HT-29 (cell line): ENCODE measurements at places on chromosomes 12 and 14.

DNA sequence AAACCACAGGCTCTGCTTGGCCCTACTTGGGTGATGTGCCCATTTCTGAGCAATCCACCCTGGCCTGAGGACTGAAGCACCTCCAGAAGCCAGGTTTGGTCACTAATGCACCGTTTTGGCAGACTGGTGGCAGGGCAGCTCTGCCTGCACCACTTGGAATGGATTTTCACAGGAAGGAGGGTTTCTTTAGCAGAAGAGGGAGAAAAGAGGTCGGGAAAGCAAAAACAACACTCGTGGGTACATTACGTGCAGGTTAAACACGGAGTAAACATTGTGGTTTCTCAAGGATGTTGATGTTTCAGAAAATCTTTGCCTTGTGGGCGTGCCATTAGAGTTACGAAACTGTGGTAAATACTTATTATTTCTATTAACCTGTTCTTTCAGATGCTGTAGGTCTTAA lies 70.8 kb downstream of the KCNA5 start:
- DNase-seq, result no peak

- no peak for DNase-seq
Measured at GRCh38 chr14:67199016-67199415, 9.8 kb downstream of the GARIN2 start.

DNA sequence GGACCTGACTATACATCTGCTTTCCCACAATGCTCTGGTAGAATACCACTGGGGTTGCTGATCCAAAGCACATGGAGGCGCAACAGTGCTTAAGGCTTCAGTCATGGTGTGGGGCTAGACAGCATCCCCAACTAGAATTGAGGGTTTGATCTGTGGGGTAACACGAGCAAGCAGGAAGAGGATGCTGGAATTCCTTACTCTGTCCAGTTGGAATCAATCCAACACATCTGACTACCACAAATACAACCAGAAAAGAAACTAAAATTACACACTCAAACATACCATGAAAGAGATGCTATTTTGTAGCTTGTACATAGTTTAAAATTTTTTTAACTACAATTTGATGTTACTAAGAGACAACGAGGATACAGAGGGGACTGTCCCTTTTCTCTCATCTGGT lies 40.4 kb upstream of the GTF2A1 start:
- no peak for DNase-seq

DNA sequence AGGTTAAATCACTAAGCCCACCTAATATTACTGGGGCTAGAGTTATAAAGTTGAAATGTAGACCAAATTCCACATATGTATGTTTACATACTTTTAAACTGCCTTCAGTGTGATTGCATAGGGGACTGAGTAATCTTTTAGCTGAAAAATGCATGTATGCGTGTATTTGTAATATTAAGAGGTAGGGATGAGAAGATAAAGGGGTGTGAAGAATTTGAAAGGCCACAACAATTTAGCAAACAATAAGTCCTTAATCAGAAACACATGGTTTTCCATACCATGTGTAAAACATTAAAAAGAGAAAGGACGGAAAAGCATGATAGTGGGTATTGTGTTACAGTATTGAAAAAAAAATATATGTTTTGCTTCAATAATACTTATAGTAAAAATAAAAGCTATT lies 919.9 kb upstream of the FLRT2 start:
- no peak for DNase-seq

DNA sequence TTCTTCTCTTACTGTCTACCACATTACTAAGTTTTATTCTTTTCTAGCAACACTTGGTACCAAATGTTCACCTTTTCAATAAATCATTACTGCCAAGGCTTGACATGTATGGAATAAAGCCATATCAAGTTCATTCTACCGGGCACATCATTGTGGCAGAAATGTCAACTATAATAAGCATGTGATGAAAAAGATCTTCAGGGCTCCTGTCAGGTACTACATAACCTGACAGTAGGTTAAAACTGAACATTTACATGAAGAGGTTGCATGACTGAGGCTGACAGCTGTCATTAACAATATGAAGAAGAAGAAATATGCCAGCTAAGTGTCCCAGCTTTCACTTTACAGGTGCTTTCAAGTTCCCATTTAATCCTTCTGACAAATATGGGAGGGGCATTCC lies 178.9 kb downstream of the KCNH5 start:
- no peak for DNase-seq

DNA sequence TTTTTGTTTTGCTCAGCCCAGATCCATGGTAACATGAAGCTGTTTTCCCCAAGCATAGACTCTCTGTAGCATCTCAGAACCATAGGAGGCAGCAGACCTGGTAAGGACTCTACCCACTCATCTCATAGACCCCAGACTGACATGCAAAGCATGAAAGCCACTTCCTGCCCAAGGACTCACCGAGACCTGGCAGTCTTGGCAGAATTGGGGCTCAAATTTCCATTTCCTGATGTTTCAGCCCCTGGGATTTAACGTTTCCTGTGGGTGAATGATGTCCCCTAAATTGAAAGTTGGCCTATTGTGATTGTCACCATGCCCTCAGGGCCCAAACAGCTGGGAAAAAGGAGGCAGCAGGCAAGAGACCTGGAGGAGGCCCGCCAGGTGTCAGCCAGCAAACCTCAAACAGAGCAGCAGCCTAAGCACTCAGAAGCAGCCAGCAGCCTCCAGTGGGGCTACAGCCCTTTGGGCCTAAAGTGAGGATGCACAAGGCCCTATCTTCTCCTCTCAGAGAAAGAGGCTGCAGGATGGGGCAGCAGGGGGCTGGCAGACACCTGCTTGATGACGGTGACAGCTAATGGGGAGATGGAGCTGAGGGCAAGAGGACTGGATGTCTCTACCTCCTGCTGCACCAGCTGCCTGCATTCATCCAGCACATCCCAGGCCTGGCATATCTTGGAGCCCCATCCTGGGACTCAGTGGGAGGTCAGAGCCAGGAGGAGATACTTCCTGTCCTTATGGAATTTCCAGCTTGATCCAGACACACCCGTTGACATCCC lies 8.5 kb downstream of the KRT85 start:
- DNase-seq, result no peak

DNA sequence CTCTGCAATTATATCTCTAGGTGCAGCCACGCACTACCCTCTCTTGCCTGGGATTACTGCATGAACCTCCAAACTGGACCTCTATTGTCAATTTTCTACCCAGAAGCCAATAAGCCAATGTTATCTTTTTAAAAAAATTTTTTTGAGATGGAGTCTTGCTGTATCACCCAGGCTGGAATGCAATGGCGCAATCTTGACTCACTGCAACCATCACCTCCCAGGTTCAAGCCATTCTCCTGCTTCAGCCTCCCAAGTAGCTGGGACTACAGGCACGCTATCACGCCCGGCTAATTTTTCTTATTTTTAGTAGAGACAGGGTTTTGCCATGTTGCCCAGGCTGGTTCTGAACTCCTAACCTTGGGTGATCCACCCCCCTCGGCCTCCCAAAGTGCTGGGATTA lies 11.2 kb upstream of the PXN start:
- DNase-seq, result no peak

- DNase-seq, result no peak
Measured at GRCh38 chr12:105355752-105356151, 25.3 kb downstream of the C12orf75 start.

DNA sequence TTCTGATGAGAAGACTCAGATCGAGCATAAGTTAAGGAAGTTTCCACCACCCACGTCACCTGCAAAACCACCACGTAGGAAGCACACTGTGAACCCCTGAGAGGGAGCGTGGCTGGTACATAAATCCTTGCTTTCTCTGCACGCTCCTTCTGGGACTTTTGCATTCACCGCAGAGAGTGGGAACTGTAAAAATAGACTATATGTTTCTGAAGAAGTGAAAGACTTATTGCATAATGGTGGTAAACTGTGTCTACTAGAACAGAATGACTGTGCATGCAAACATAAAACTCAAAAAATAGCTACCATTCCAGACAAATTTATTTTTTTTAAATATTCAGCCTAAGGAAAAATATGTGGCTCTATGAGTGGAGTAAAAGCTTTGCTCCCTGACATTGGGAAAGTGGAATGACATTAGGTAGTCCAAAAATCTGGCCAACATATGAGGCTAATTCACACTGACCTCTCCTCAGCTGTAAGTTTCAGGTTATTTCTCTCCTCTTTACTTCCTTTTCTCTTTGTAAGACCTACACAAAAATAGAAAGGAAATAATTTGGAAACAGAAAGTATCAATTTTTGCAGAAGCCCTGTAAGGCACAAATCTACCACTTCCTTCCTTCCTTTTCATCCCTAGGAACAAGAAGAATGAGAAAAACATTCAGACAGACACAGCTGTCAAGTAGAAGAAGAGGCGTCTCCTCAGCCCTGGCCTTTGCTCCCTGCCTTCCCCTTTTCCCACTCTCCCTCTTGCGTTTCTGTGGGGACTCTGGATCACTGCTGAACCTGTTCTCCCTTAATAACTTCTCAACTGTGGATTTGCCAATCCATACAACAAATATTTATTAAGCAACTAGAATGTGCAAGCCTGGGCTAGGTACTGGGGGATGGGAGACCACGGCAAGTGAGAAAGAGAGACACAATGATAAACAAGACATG lies 264.3 kb upstream of the FOXN3 start:
- DNase-seq, result no peak

DNA sequence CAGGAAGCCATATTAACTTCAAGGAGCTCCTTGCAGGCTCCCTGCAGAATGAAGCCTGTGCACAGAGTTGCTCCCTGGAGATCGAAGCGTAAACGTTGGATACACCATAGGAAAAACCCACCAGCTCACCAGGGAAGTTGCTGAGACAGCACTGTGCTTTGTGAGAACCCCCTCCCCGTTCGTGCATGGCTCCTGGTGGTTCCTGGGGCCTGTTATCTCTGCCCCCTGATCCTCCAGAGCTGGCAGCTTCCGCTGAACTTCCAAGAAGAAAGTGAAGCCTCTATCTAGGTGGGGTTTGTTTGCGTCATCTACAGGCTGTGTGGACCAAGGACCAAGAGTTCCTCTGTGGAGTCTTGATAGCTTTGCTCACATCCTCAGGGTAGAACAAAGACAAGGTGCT lies 2.4 kb upstream of the CCDC85C start:
- no peak for DNase-seq

- no peak for DNase-seq
Measured at GRCh38 chr12:96590970-96591369, 101.6 kb downstream of the CFAP54 start.

DNA sequence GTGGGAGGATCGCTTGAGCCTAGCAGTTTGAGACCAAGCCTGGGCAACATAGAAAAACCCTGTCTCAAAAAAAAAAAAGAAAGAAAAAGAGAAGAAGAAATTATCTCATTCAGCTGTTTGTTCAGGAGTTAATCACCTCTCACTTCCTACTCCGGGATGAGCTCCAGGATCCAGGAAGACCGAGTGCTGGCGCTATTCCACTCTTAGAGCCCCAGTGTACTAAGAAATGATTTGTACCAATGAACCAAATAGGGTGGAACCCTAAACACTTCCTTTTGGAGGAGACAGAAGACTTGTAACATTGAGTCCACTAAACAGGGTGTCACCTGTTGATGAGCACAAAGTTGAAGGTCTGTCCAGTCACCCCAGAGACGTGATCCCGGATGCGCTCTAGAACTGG lies 3.6 kb downstream of the ALKBH2 start:
- no peak for DNase-seq

GRCh38 chr12:113875691-113876090 lies 90.4 kb downstream of the RBM19 start:
- DNase-seq, result no peak

GRCh38 chr14:51333299-51333698 lies 93.3 kb downstream of the TMX1 start:
- DNase-seq, result no peak

DNA sequence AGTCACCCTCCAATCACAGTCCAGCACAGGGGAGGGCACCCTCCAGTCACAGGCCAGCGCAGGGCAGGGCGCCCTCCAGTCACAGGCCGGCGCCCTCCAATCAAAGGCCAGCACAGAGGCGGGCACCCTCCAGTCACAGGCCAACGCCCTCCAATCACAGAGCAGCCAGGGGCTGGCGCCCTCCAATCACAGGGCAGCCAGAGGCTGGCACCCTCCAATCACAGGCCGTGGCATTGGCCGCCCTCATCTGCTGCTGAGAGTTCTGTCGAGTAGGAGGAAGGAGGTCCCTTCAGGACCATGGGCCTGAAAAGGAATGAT lies 26.6 kb downstream of the DDX51 start:
- no peak for DNase-seq

GRCh38 chr12:1933342-1934051 lies 15.0 kb upstream of the CACNA2D4 start:
- DNase-seq, result no peak

DNA sequence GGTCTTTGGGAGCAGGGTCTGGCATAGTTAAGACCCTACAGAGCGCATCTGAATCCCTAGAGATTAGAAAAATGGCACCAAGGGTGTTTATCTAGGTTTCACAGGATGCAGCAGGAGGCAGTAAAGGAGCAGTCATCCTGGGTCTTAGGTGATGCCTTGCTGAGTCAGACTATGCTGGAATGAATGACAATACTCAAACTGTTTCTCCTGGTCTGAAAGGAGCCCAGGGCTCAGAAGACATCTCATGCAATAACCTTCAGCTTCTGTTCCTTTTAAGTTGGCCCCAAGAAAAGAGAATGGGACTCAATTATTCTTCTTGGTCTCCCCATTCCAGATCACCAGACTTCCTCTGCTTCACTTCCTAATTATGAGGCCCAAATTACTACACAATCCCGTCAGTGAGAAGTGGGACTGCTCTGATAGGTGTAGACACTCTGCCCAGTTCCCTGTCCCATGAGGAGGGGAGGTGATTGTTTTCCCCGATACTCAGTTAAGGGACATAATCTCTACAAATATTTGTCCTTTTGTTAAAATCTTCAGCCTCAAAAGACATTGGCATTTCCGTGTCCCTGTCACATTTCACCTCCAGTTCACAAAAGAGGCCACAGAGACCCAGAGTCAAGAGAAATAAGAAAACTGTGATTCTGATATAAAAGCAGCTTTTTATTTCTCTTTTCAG lies 14.8 kb upstream of the APOF start:
- DNase-seq, result peak; percentile 16

GRCh38 chr12:9363145-9363544 lies 154.9 kb upstream of the PZP start:
- DNase-seq, result no peak

DNA sequence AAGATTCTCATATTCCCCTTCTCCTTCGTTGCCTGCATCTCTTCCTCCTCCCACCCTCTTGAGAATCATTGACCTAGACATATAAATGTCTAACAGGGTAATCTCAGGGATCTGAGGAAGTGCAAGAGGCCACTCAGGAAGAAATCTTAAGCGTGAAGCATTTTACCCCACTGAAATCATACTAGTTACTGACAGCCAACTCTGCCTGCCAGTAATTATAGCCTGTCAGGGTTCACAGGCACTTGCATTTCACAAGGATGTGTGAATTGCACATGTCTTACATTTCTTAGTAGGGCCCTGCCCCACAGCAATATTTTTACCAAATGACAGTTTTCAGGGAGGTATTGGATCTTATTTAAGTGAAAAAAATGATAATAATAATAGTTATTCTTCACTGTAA lies 127.2 kb downstream of the SLC15A5 start:
- no peak for DNase-seq
